Hematopoietic multipotent progenitor cell treated with erythropoietin and hydrocortisone succinate and interleukin-3 and kit ligand, for 8 days (in vitro differentiated cells): ENCODE measurements at places on chromosomes 2 and 18.

DNA sequence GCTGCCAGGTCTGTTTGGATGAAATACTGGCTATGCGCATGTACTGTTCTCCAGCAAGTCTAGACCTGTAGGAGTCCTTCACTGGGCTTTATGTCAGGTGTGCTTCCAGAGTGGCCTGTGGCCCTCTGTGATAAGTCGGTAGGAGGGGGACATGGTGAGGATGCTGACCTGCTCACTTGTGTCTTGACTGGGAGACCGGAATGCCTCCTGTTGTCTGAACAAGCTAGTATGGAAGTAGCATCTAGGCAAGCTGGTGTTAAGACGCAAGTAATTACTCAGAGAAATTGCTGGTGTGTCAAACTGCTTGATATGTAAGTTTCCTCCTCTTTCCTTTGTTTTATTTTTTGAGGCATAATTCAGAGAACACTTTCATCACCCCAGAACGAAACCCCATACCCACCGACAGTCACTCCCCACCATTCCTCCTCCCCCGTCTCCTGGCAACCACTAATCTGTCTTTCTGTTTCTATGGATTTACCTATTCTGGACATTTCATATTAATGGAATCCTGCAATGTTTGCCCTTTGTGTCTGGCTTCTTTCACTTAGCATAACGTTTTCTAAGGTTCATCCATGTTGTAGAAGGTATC lies 76.4 kb downstream of the TMEM247 start:
- DNase-seq, result no peak

DNA sequence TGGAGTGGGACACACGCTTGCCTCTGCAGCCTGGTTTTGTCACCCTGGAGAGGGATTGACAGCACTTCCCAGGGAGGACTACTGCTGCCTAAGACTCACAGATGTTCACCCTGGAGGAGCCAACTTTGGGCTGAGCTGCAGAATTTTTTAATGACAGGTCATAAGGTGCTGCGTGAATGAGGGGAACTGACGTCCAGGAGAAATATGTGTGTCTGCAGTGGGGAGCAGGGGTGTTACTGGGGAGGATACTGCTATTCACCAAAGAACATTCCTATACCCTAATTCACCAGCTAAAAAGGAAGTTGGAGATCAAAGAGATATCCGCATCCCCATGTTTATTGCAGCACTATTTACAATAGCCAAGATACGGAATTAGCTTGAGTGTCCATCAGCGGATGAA lies 144.4 kb downstream of the MGAT5 start:
- no peak for DNase-seq

DNA sequence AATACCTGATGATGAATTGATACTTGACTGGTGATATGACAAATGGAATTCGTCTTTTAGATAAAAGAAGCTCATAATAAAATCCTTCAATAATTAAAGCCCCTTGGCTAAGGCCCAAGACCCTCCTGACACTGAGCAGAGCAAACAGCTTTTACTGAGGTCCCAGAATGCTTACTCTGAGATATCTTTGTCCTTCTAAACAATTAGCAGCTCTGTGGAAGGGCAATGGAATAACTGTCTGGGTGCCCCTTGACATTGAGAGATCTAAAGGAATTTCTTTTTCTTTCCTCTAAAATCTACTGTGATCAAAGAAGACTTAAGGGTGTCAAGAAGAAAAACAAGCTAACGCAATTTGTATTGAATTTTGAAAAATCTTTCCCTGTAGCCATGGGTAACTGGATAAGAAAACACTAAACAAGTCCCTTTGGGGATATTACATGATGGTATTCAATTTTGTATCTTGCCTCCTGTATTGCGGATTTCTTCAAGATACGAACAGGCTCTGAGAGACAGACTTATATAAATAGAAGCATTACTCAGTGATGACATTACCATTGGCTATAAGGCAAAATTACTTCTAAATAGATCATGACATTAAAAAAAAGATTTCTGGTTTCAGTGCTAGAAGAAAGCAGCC lies 128.8 kb downstream of the MREG start:
- no peak for DNase-seq

GRCh38 chr2:156156580-156156979 lies 175.9 kb downstream of the NR4A2 start:
- no peak for DNase-seq

DNA sequence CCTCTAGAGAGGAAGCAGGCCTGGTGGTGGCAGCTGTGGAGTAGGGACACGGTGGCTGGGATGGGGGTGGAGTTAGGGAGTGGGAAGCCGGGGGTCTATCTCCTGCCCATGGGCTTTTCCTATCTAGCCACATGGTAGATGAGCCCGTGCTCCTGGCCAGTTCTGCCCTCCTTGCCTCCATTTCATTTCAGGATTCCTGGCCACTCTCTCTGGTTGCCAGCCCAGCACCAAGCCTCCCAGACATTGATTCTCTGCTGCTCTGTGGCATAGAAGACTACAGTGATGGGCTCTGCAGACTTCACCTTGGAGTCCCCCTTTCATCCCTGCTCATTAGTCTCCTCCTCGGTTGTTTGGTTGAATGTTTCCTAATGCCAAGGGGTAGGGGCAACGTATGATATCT lies 19.4 kb downstream of the SIX3 start:
- DNase-seq, result no peak

DNA sequence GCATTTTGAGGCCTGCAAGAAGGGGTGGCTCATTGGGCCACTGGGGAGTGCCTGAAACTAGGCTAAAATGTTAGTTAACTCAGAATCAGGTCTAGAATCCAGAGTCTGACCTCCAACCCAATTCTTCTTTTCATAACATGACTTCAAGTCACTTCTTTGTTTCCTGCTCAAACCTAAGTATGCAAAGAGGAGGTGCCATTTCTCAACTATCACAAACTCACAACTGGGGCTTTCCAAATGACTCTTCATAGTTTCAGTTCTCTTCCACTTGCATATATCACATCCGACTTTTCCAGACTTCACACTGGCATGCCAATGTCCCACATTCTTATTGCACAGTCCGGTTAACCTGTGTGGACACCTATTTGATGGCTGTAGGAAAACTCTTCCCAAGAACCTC lies 211.6 kb downstream of the TCF4 start:
- no peak for DNase-seq

GRCh38 chr2:173397539-173397938 lies 42.9 kb downstream of the CDCA7 start:
- DNase-seq, result no peak

GRCh38 chr2:25323042-25323514 lies 18.6 kb downstream of the DNMT3A start:
- DNase-seq, result no peak

GRCh38 chr2:198731842-198732399 lies 725.8 kb downstream of the SATB2 start:
- no peak for DNase-seq

- DNase-seq, result peak; percentile 31
Measured at GRCh38 chr2:105321875-105322646, 7.5 kb downstream of the TGFBRAP1 start.

DNA sequence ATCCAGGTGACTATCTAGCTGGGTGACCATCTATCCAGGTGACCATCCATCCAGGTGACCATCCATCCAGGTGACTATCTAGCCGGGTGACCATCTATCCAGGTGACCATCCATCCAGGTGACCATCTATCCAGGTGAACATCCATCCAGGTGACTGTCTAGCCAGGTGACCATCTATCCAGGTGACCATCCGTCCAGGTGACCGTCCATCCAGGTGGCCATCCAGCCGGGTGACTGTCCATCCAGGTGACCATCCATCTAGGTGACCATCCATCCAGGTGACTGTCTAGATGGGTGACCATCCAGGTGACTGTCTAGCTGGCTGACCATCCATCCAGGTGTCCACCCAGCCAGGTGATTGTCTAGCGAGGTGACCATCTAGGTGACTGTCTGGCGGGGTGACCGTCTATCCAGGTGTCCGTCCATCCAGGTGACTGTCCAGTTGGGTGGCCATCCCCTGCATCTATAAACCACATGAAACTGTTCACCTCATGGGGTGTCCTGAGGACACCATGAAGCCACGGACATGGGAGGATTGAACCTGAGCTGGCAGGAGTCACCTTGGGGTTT lies 305.3 kb downstream of the NDUFA10 start:
- DNase-seq, result no peak
